Eye (tissue), 1 donor: ENCODE measurements at places on chromosomes 6 and 20.

DNA sequence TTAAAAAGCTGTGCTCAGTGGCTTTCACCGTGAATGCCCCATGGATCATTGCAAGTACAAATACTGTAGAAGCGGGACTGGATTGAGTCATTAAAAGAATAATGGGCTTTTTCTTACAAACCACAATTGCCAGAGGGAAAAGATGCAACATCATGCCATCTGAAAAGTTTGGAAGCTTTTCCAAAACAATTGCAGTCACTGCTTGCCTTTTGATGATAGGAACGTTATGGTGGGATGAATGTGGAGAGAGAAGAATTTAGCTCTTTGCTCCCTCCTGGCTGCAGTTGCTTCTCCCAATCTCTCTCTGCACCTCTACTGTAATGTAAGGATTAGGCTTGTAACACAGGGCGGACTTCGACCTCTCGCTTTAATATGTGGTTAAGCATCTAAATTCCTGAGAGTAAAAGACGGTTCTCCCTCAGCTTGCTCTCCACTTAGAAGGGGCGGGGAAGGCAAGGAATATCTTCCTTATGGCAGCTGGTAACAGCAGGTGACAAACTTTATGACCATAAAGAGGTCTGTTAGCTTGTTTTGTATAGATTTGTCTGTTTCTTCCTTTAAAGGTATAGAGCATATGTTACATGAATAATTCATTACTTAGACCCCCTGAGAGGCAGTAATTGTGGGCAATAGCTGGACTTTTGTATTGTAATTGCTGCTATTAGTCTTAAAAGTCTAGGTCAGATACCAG lies 376.1 kb downstream of the UTRN start:
- DNase-seq: peak; percentile 68

- no peak for DNase-seq
Observed at GRCh38 chr20:32343439-32343838, 14.7 kb upstream of the ASXL1 start.

DNA sequence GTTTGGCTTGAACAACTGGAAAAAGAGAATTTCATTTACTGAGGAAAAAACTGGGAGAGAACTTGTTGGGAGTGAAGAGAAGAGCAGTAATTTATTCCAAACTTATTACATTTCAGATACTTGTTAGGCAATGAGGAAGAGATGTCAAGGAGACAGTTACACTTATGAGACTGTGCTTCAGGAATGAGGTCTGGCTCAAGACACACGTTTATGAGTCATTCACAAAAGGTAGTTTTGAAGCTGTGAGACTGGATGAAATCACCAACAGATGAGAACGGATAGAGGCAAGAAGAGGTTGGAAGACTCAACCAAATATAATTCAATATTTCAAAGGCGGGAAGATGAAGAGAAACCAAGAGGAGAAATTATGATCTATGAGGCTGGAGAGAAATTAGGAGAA lies 70.6 kb upstream of the DEFB112 start:
- no peak for DNase-seq

GRCh38 chr6:110287462-110288341 lies 70.4 kb downstream of the METTL24 start:
- DNase-seq: no peak

GRCh38 chr6:30037182-30037788 lies 23.8 kb upstream of the POLR1H start:
- peak; percentile 5 for DNase-seq
